Lung microvascular endothelial cell (primary cell): ENCODE measurements at places on chromosomes 16 and 17. TPM values are rescaled to one million over a fixed set of nuclear protein-coding genes. Genes with fewer than 3 reads are reported as not detected.

GPR139 gene
- total RNA-seq, result not detected in 2 replicates

CCT6B gene
- total RNA-seq, result 0.20 and 0.44 TPM in 2 replicates

KRT222 gene
- total RNA-seq, result not detected in 2 replicates

MPP2 gene
- under 0.01 TPM in 2 replicates for total RNA-seq

CHRNE gene
- 0.65 and 1.4 TPM in 2 replicates for total RNA-seq

SCIMP gene
- not detected in 2 replicates for total RNA-seq

CWC25 gene
- total RNA-seq, result 6.1 and 7.5 TPM in 2 replicates

DNA sequence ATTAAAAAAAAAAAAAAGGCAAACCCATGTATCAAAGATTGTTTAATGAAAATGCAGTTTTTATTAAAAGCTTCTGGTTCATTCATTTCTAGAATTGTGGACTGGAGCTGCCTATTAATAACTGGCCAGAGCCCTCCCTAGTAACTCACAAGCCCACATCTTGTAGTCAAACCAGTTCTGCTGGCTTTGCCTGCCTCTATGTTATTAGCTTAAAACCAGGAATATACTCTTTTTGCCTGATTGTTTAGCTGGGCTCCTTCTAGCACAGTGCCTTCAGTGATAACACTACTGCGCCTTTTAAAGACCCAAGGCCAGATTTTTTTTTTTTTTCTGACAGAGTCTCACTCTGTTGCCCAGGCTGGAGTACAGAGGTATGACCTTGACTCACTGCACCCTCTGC lies 26.0 kb downstream of the TAC4 start:
- no peak for DNase-seq

DNA sequence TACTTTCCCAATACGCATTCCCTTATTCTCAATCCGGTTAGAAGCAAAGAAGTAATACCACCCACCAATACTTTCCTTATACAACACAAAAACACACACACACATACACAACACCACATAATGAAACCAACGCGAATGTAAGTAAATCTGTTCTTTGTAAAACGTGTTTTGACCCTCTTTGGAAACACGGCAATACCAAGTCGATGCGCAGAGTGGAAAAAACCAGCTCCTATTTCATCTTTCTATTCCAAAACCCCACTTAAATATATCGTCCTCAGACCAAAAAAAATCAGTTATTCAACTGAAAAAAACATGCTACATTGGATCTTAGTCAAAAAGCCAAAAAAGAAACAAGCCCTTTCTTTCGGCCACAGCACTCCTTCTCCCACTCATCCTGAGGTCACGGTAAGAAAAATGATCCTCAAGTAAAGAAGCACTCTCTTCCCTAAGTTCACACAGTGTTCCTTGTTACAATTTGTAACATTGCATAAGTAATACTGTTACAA lies 31.0 kb upstream of the ARL4D start:
- DNase-seq, result peak; percentile 80

DNA sequence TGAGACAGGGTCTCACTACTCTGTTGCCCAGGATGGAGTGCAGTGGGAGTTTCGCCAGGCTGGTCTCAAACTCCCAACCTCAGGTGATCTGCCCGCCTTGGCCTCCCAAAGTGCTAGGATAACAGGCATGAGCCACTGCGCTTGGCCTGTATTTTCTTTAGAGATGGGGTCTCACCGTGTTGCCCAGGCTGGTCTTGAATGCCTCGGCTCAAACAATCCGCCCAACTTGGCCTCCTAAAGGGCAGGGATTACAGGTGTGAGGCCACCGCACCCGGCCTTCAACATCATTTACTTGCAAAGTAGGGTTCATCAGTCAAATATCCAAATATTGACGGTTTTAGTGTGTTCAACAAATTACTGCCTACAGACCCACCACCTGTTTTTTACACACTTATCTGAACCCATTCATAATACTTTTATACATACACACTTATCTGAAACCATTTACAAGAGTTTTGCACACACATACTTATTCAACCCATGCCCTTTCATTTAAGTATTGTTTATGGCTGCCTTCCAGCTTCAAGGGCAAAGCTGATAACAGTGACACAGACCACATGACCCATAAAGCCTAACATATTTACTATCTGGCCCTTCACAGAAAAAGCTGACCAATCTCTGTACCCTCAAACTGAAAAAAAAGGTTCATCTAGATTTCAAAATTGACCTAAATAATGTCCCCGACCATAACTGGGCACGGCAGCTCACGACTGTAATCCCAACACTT lies 11.9 kb downstream of the TMEM170A start:
- DNase-seq, result peak; percentile 74

- DNase-seq, result no peak
These were observed 14.5 kb upstream of the SLC47A2 start for GRCh38 chr17:19730843-19731242.

DNA sequence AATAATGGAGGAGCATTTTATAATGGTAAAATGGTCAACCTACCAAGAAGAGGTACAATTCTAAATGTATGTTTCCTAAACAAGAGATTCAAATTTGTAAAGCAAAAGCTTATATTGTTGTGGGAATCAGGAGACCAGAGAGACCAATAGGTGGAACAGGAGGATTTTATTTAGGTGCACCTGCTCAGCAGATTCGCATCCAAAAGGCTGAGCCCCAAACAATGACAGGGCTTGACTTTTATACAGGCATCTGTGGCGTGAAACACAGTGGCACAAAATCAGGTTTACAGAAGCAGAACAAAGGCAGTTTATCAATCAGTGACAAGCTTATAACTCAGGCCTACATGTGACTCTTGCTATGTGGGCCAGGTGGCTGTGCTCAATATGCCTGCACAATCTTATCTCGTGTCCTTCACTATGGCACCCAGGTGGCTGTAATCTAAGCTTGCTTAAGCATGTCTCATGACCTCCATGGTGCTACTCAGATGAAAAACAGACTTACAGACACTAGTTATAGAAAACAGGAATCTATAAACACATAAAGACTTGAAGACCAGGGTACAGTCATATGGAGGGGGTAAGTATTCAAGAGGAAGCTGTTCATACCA lies 780.2 kb upstream of the CA10 start:
- no peak for DNase-seq

DNA sequence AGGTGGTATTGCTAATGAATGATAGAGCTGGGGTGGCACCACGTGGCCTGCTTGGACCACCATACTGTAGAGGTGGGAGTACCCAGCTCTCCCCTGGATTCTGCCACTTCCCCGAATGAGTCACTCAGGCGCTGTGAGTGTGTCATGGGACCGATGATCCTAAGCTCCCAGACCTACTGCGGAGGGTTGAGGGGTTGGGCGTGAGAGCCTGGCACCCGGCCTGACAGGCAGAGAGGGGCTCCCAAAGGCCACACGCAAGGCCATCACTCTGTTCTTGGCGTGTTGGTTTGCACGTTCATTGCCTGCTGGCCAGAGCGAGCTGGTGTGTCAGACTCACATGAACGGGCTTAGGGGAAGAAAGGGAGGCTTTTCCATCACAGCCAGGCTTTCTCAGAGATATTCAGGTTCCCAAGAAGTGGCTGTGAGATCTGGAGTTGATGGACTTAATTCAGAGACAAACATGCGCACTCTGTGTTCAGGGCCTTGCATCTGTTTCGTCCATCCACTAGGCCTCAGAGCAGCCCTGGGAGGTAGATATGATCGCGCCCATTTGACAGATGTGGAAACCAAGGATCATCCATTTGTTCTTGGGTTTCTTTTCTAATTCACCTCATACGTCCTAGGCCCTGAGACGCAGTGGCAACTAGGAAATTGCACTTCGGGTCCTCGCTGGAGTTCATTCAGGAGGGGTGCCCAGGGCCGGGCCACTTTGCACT lies 41.4 kb downstream of the CMIP start:
- peak; percentile 75 for DNase-seq

GRCh38 chr17:32970281-32970680 lies 21.4 kb upstream of the SPACA3 start:
- DNase-seq, result no peak

DNA sequence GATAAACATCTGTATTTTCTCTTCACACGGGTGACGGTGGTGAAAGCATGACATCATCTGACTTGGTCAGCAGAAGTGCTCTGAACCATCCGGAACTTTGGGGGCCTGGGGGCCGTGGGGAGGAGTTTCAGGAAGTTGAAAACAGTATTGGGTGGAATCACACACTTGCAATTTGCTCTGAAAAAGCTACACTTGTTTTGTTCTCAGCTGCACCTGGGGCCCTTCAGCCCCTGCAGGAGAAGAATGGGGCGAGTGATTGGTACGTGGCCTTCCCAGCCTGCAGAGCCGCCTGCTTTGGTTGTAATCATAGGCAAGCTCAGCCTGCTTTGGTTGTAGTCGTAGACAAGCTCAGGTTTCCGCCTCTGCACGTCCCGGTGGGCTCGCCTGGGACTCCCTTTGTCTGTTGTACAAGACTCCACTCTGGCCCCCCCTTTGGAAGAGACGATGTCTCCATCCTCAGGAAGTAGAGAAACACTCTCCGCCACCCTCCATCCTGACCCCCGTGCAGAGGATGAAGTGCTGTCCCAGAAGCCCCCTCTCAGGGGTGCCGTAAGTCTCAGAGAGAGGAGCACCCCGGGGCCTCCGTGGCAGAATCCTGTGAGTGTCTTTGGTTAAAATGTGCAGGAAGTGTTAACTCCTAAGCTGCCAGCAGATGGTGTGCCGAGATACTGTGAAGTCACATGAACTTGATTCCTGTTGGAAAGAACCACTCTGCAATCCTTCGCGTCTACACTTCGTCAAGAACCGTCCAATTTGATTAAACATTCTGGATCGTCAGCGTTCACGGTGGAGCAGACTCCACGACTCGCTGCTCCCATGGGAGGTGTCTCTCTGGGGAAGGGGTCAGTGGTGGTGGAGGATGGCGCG lies 5.4 kb downstream of the BANP start:
- peak; percentile 83 for DNase-seq

- DNase-seq, result no peak
These were observed 1.7 kb upstream of the NLRP1 start for GRCh38 chr17:5585836-5586521.

GRCh38 chr16:48383009-48383876 lies 2.0 kb downstream of the SIAH1 start:
- DNase-seq, result no peak

- no peak for DNase-seq
These were observed 1.0 kb downstream of the UTP4 start for GRCh38 chr16:69133373-69133954.

- DNase-seq, result no peak
These were observed 43.8 kb upstream of the NF1 start for GRCh38 chr17:31050948-31051347.

DNA sequence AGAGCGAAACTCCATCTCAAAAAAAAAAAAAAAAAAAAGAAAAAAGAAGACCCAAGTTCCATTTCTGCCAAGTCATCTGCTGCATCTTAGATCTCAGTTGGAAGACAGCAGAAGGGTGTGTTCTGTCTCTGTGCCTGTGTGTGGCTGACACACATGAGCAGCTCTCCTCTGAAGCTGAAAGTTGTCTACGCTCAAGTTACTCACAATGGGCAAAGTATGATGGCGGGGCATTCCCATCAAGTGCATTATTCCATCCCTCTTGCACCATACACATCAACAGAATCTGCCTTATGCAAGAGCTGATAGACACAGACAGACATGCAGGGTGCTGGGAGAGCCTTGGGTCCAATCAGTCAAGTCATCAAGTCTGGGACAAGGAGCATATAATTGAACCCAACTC lies 402.2 kb downstream of the XYLT1 start:
- DNase-seq, result no peak

DNA sequence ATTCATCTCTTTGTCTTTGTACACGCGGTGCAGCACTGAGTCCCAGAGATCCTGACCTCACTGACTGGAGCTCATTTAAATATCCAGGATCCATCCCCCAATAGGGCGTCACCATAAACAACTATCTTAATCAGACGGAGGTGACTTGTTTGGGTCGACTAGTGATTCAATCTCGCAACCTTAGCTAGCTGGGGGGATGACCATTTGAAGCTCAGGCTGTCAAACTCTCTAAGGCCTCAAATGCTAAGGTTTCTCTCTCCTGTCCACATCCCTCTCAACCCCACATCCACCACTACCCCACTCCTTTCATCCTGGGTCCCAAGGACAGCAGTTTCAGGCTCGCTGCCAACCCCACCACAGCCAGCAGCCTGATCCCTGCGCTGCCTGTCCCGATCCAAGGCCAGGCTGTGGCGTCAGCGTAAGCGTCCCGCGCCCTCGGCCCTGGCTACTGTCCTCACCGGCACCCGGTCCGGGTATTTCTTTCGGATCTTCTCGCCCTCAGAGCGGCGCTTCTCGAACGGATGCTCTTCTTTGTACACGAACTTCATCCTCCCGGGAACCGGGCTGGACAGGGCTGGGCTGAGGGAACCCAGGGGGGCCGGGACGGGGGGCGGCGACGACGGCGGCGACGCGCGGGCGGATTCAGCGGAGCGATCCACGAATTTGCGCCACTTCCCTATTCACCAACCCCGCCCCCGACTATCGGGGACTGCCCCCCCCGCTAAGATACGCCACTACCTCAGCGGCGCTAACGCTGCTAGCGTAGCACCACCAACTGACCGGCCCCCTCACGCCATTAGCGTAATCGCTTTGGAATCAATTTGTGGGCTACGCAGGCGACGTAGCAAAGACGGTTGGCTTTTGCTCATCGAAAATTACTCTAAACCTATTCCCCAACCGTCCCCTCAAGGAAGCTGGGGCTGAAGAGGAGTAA lies at the start of gene GABARAP:
TSS of gene GABARAP (minus strand) at position 667 of the 934 bp plus-strand sequence. CDS start at position 548, 119 bp downstream.
- DNase-seq, result peak; percentile 95

DNA sequence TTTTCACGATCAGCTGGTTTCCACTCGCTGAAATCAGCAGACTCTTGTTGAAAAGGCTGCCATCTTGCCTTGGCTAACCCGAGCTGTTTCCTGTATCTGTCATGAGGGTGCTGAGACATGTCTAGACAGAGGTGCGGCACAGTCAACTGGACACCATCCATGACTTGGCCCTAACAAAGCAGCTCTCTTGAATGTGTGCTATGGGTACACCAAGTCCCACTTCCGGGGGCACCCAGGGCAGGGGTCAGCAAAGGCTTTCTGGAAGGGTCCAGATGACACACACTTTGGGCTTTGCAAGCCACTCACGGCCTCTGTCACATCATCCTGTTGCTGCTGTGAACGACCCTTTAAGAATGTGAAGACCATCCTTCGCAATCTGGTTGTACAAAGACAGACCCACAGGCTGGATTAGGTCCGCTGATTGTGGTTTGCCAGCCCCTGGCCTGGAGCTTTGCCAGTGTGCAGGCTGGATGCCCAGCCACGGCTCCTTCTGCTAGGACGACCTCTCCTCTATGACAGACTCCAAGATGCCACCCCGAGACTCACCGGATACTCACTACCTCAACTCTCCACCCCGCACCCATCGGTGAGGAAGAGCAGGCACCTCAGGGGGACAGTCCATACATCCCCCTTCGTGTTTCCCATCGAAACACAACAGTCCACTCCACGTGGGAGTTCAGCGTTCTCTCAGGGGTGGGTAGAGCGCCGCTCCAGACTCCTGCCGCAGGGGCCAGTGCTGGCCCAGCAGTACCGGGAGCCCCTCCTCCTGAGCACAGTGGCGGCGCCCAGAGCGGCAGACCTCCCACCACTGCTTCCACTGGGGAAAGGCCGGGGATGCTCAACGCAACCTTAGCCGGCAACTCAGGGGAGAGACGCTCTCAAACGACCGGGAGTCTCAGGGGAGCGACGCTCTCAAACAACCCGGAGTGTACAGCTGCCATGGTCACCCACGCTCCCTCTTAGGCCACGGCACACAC lies 123.5 kb downstream of the ANKRD11 start:
- no peak for DNase-seq
